ENCODE measurements at places on chromosomes 5 and 9. TPM values are rescaled to one million over a fixed set of nuclear protein-coding genes. Genes with fewer than 3 reads are reported as not detected.

GRCh38 chr5:84379749-84380148 is 4.9 kb downstream of the EDIL3 start:
- no peak for DNase-seq
- no peaks in the 10 kb centered on the region for H3K36me3 ChIP-seq
- peaks cover 25% of the 10 kb centered on the region for H3K27me3 ChIP-seq
- H3K4me1 ChIP-seq, result peaks cover 10% of the 10 kb centered on the region
- H3K27ac ChIP-seq, result no peak overlapping the region
- H3K4me3 ChIP-seq, result no peak overlapping the region

GRCh38 chr5:98424681-98425450 is 348.6 kb upstream of the RGMB start:
- H3K27ac ChIP-seq, result no peak overlapping the region
- DNase-seq, result no peak
- no peaks in the 10 kb centered on the region for H3K4me1 ChIP-seq
- no peaks in the 10 kb centered on the region for H3K27me3 ChIP-seq

DNA sequence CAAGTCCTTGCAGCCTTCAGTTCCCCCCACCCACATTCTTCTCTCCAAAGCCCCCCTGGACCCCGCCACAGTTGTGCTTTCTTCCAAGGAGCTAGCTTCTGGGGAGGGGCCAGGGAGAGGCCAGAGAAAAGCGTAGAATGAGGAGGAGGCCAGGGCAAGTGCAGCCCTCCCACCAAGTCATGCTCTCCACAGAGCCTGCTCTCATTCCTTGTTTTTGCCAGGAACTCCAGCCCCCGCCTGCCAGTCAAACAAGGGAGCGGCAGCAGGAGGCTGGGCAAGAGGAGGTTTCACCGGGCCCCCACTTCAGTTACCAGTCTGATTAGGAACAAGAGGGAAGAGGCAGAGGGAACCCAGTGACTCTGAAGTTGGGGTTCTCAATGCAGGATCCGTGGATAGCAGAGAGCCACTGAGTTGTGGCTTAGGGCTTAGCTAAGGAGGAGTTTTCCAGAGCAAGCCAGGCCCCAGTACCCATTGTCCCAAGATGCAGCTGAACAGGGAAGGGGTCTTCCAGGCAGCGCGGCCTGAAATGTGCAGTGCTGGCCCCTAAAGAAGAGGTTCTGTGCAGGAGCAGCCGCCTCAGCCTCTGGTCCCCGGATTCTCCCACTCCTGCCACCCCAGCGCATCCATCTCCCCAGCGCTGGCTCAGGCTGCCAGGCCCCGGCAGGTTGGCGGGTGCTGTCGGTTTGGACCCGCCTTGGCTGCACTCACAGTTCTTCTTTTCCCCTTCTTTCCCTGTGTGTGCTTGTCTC is 120.6 kb downstream of the DAB2IP start:
- H3K27ac ChIP-seq, result no peak overlapping the region
- H3K4me1 ChIP-seq, result no peaks in the 10 kb centered on the region
- H3K27me3 ChIP-seq, result no peaks in the 10 kb centered on the region
- no peak for DNase-seq
- no peak overlapping the region for H3K4me3 ChIP-seq

GRCh38 chr5:38551030-38552017 is 5.1 kb downstream of the LIFR start:
- H3K4me3 ChIP-seq, result no peak overlapping the region
- no peak for DNase-seq
- H3K27me3 ChIP-seq, result peaks cover 9% of the 10 kb centered on the region
- no peak overlapping the region for H3K27ac ChIP-seq

DNA sequence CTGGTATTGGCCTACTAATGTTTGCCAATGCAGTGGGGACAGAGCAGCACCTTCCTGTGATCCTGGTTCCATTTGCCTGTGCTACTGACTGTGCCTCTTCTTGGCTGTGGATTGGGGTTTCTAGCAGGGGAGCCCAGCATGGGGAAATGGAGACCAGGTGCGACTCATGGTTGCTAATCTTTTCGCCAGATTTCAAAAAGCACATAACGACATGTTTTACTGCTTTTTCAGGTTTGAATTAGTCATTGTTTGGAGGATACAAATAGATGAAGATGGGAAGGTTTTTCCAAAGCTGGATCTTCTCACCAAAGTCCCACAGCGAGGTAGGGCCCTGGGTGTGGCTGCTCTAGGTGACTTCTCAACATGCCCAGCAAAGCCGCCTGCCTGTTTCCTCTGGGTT is 57.6 kb downstream of the IPPK start:
- H3K36me3 ChIP-seq, result peaks cover 48% of the 10 kb centered on the region
- H3K27ac ChIP-seq, result no peak overlapping the region
- no peaks in the 10 kb centered on the region for H3K27me3 ChIP-seq
- DNase-seq, result no peak
- no peak overlapping the region for H3K4me3 ChIP-seq

- no peak overlapping the region for H3K4me3 ChIP-seq
- no peak overlapping the region for H3K27ac ChIP-seq
- H3K4me1 ChIP-seq, result no peaks in the 10 kb centered on the region
- H3K36me3 ChIP-seq, result no peaks in the 10 kb centered on the region
Observed at GRCh38 chr9:18394847-18395351, 79.1 kb upstream of the ADAMTSL1 start.

- H3K36me3 ChIP-seq, result peaks cover 7% of the 10 kb centered on the region
- H3K4me3 ChIP-seq, result no peak overlapping the region
- peaks cover 23% of the 10 kb centered on the region for H3K4me1 ChIP-seq
Observed at GRCh38 chr5:179766021-179766725, 27.6 kb upstream of the LTC4S start.

The GZMA gene
- total RNA-seq, result 86.0 TPM

DNA sequence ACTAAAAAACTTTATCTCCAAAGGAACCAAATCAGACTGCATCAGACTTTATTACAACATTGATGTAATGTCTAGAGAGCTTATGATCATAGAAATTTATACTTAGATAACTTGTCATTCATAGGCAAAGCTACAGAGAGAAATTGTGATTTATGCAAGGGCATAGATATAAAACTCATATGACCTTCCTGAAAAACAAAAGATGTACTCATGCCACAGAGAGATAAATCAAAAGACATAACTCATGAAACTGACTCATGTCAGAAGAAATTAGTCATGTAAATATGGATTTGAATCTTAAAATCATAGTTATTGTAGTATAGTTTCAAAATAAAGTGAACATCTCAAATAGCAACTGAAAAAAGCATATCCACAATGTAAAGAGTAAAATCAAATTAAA is 186.2 kb downstream of the GABBR2 start:
- H3K27ac ChIP-seq, result no peak overlapping the region
- H3K27me3 ChIP-seq, result peaks cover 3% of the 10 kb centered on the region
- H3K4me1 ChIP-seq, result no peaks in the 10 kb centered on the region
- H3K36me3 ChIP-seq, result no peaks in the 10 kb centered on the region

The HMCN2 gene
- total RNA-seq, result not detected

- DNase-seq, result peak; percentile 17
- no peaks in the 10 kb centered on the region for H3K36me3 ChIP-seq
- H3K27me3 ChIP-seq, result no peaks in the 10 kb centered on the region
- no peaks in the 10 kb centered on the region for H3K4me1 ChIP-seq
- no peak overlapping the region for H3K27ac ChIP-seq
Observed at GRCh38 chr9:6055216-6055615, 39.8 kb upstream of the RANBP6 start.

DNA sequence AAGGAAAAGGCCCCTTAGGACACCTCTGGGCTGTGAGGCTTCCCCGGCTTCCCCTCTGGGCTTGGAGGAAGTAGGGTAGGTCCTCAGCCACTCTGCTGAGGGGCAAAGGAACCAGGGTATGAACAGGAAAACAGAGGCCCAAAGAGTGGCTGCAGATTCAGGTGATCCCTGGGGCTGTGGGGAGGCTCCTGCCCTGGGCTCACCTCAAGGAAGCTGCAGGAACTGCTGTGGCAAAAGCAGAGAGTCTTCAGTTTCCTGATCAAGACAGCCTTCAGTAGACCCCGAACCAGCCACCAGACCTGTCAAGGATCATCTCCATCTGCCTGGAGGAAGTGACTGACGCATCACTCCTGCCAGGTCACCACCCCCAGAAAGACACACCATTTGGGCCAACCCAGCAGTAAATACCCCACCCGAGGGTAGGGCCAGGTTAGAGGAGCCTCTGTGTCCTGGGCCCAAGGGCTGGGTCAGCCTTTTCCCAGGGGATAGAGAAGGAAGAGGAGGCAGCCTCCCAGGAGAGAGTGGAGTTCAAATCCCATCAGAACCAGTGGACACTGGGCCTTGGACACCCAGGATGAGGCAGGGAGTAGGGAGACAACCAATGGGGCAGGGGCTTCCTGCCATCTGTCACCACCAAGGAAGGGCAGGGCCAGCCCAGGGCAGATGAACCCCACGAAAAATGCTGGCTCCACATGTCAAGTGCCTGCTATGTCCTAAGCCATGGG is 5.8 kb upstream of the ST6GALNAC6 start:
- H3K4me3 ChIP-seq, result peak overlapping the region; percentile 53
- H3K4me1 ChIP-seq, result peaks cover 75% of the 10 kb centered on the region
- peak; percentile 69 for DNase-seq
- H3K27ac ChIP-seq, result peak overlapping the region; percentile 99
- peaks cover 11% of the 10 kb centered on the region for H3K36me3 ChIP-seq

The FGD3 gene
- total RNA-seq, result 349 TPM

Data from T-cell (primary cell).